Tibial nerve (tissue), 4 donors: ENCODE measurements at places on chromosomes 5 and 9.

- DNase-seq = peak; percentile 60
These were observed 649.1 kb downstream of the BNC2 start for GRCh38 chr9:16221366-16221765.

DNA sequence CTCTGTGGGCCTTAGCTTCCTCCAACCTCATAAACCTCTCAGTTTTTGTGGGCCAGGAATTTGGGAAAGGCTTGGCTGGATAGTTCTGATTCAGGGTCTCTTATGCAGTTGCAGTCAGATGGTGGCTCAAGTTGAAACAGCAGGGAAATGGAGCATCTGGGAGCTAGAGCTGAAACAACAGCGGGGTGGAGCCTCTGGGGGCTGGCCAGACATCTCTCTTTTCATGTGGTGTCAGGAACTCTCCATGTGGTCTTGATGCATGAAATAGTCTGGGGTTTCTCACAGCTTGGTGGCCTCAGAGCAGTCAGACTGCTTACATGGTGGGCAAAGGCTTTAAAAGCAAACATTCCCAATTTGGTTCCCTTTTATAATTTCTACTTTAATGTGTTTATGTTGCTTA is 13.5 kb downstream of the ZNF346 start:
- DNase-seq = no peak

- DNase-seq = no peak
These were observed 72.5 kb upstream of the PTGER4 start for GRCh38 chr5:40607202-40607601.

DNA sequence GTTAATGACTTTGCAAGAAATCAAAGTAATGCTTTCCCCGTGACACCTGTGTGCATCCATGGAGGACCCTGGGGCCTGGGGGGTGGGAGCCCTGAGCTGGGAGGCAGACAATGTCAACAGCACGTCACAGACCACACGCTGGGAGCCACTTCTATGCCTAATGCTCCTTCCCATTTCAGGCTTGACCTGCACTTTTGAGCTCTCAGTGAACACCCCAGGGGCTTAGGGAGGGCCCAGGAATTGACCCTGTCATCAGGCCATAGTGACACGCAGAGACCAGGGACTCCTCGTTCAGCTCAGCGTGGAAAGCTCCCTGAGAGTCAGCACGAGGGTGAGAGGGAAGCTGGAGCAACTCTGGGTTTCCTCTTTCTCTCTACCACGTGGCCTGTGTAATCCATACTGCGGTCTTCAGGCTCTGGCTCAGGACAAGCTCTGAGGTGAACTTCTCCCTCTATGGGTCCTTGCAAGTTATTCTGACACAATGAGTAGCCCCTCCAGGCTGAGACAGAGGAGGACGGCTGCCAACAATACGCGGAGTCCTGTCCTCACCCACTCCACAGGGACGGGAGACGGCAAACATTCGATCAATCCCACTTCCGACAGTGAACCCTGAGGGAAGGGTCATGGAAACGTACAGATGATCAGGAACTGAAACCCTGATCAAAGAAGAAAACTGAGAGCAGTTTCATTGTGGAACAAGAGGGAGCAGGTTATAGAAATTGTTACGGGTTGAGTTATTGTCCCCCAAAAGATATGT is 130.8 kb upstream of the IRX4 start:
- DNase-seq = no peak

GRCh38 chr9:87798261-87798833 is 72.4 kb downstream of the CTSL start:
- DNase-seq = no peak

DNA sequence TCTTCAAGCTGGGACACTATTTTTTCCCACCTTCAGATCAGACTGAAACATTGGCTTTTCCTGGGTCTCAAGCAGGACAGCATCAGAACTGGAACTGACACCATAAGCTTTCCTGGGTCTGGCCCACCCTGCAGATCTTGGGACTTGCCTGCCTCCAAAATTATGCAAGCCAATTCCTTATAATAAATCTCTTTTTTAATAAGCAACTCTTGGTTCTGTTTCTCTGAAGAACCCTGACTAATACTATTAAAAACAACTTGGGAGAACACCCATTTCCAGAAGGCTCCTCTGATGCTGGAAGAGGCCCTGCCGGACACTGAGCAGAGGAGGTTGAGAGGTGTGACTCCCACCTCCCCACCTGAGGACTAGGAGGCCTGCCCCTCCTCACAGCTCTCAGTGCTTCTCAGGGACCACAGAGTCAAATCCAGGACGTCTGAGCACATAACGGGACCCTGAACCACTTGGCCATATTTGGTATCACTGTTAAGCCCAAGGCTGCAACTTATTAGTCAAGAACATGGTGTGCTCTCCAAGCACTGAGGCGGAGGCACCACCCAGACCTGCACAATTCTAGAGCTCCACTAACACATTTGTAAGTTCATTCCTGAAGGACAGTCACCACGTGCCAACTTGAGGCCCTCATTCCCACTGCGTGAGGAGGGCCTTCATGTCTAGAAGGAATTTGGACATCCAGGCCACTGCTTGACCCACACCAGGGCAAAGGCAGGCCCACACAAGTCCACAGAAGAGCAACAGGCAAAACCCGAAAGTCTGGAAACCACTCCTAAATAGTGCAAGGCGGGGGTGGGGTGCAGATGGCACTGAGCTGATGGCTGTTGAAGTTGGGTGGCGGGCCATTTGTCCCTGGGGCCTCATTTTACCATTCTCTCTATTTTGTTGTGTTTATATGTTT is 9.5 kb downstream of the SHC3 start:
- DNase-seq = no peak

GRCh38 chr9:84382720-84383119 is 42.2 kb upstream of the SLC28A3 start:
- no peak for DNase-seq

- DNase-seq = no peak
These were observed 197.3 kb upstream of the CLINT1 start for GRCh38 chr5:158056130-158056825.

- DNase-seq = no peak
These were observed 191.8 kb upstream of the CCNG1 start for GRCh38 chr5:163245584-163245983.

GRCh38 chr9:37040508-37041127 is 6.5 kb upstream of the PAX5 start:
- no peak for DNase-seq

DNA sequence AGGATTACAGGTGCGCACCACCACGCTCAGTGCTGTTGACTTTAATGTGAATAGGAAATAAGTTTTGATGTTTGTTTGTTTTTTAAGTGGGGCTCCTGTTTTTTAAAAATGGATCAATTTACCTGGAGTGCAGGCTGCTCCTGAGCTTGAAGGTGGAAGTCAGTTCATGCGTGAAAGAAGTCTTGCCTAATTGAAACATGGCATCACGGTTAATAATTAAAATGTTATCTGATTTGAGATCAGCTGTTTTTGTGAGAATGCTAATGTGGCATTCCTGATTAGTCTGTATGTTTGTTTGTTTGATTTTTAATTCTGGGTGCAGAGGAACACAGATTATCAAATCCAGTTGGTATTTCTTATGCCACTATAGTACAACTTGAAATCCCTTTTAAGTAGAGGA is 6.5 kb downstream of the SFXN1 start:
- DNase-seq = no peak

DNA sequence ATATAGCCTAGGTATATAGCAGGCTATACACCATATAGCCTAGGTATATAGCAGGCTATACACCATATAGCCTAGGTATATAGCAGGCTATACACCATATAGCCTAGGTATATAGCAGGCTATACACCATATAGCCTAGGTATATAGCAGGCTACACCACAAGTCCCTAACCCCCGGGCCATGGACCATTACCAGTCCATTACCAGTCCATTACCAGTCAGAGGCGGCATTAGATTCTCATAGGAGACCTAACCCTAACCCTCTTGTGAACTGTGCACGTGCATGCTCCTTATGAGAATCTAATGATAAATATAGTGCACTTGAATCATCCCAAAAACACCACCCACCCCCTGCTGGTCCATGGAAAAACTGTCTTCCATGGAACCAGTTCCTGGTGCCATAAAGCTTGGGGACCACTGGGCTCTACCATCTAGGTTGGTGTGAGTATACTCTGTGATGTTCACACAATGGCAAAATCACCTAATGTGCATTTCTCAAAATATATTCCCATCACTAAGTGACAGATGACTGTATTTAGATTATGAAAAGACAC is 4.7 kb downstream of the PLIN2 start:
- DNase-seq = no peak

- DNase-seq = no peak
These were observed 5.1 kb downstream of the GLRX start for GRCh38 chr5:95817430-95817829.

- DNase-seq = no peak
These were observed 486.7 kb downstream of the RAB3C start for GRCh38 chr5:59069438-59070079.

GRCh38 chr5:170404398-170404797 is 15.2 kb upstream of the KCNMB1 start:
- DNase-seq = no peak

- DNase-seq = no peak
These were observed 1369.8 kb upstream of the NUDT12 start for GRCh38 chr5:104932431-104932830.

GRCh38 chr9:93114984-93115335 is 18.9 kb downstream of the CARD19 start:
- no peak for DNase-seq

DNA sequence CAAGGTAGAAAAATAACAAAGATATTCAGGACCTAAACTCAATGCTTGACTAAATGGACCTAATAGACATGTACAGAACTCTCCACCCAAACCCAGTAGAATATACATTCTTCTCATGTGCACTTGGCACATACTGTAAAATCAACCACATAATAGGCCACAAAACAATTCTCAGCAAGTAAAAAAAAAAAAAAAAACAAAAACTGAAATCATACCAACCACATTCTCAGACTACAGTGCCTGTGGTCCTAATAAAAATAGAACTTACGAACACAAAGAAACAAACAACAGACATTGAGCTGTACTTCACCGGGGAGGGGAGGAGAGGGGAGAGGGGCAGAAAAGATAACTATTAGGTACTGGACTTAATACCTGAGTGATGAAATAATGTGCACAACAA is 114.1 kb upstream of the CD180 start:
- DNase-seq = no peak

DNA sequence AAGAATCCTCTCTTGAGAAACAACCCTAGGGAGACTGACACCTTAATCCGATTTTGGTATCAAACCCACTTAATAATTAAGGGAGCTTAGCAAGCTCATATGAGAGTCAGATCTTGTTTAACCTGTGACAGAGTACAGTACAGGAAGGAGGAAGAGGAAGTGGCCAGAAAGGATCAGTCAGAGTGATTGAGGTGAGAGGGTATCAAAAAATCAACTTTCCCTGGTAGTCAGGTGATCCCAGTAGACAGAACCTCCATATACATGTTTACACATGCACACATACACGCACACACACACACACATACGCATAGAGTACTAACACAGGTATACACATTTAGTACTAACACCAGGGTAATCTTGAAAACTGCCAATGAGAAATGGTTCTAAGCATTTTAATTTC is 56.8 kb downstream of the GLIS3 start:
- DNase-seq = no peak

- no peak for DNase-seq
These were observed 3.6 kb downstream of the ERGIC1 start for GRCh38 chr5:172837640-172838039.

DNA sequence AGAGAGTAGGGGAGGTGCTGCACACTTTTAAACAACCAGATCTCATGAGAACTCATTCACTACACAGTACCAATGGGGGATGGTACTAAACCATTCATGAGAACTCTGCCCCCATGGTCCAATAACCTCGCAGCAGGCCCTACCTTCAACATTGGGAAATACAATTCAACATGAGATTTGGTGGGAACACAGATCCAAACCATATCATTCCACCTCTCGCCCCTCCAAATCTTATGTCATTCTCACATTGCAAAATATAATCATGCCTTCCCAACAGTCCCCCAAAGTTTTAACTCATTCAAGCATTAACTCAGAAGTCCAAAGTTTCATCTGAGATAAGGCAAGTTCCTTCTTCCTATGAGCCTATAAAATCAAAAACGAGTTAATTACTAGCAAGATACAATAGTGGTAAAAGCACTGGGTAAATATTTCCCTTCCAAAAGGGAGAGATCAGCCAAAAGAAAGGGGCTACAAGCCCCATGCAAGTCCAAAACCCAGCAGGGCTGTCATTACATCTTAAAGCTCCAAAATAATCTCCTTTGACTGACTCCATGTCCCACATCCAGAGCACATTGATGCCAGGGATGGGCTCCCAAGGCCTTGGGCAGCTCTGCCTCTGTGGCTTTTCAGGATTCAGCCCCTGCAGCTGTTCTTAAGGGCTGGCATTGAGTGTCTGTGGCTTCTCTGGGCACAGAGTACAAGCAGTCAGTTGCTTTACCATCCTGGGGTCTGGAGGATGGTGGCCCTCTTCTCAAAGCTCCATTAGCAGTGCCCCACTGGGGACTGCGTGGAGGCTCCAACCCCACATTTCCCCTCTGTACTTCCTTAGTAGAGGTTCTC is 8.3 kb downstream of the GPR150 start:
- no peak for DNase-seq
